Stimulated activated CD8-positive, alpha-beta memory T cell treated with anti-CD3 and anti-CD28 coated beads, Interleukin-2, amount 100 ng/mL, for 1 hour (primary cell): ENCODE measurements at places on chromosomes 11 and 22.

- DNase-seq, result no peak
Measured at GRCh38 chr11:45896422-45896984, 10.6 kb downstream of the FREY1 start.

GRCh38 chr22:17233348-17234043, 14.3 kb upstream of the ADA2 start:
- no peak for DNase-seq

DNA sequence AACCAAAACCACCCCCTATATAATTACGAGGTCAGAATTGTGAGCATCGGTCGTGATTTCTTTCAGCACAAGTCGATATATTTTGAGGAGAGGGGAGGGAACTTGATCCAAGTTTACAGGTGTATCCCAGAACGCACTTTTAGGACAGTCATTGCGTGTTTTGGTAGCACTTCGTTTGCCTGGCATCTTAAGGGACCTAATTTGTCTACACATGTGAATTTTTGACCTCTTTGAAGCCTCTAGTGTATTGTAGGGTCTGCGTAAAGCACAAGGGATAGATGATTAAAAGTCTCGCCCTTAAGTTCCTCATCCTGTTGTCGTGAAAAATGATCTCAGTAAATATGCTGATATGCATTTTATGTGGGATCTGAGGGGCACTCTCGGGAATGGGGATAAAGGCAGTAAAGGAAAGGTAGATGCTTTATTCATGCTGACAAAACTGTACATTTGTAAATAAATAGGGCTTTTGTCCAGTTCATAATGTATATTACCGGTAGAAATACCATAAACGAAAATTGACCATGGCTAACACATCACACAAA, 632 bp upstream of the CCDC34 start:
- no peak for DNase-seq

DNA sequence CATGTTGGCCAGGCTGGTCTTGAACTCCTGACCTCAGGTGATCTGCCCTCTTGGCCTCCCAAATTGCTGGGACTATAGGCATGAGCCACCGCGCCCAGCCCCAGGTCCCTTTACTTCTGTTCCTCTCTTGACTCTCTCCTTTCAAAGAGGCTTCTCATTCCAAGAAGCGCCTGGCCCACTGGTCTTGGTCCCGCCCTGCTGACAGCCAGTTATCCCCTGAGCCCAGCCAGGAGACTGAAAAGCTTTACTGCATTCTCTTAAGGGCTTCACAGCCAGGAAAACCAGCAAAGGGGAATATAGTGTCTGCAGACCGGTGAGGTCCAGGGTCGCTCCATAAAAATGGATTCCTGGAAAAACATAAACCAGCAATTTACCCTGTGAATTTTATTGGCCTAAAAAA, 68.3 kb downstream of the NFAM1 start:
- DNase-seq, result no peak

DNA sequence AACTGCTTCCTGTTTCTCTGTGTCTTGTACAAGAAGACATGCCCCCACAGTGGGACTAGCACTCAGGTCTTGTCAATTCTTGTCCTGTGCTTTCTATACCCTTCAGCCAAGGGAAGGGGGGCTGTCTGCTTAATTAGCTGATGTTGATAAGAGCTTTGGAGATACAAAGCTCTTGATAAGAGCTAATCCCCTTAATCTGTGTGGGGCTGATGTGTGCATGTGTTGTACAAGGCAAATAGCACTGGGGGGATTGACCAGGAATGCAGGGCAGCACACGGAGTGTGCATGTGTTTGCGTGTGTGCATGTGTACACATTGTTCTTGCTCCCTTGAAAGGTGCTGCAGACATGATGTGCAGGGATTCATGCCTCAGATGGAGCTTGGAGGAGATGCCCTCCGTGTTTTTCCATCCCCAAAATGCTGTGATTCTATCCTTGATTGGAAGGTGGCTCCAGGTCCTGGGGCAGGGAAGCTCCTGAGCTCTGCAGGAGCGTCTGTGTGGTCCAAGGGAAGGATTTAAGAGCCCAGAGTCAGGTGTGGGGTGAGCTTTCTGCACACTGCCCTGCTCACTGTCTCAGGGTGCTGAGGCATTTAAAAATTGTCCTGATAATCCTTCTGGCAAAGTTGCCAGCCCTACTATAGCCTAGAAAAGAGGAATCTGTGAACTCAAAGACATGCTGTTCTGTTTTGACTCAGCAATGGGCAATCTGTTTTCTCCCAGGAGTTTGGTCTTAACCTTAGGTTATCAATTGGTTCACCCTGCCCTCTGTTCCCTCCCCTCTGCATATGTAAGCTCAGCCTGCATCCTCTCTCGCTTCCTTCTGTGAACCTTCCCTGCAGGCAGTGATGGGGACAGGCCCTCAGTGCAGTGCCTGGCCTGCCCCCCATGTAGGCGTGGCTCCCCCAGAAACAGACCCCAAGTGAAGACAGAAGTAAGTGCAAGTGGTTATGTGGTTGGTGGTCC, 102.0 kb downstream of the GRIK4 start:
- no peak for DNase-seq

- DNase-seq, result no peak
Measured at GRCh38 chr11:59271247-59271755, 58.6 kb upstream of the MPEG1 start.

GRCh38 chr11:45872651-45873356, 12.6 kb upstream of the MAPK8IP1 start:
- no peak for DNase-seq

- DNase-seq, result no peak
Measured at GRCh38 chr11:128462922-128463321, 124.4 kb downstream of the ETS1 start.

- DNase-seq, result no peak
Measured at GRCh38 chr11:33227578-33228261, 29.5 kb upstream of the HIPK3 start.

- DNase-seq, result no peak
Measured at GRCh38 chr22:33908171-33909074, 11.9 kb downstream of the LARGE1 start.

DNA sequence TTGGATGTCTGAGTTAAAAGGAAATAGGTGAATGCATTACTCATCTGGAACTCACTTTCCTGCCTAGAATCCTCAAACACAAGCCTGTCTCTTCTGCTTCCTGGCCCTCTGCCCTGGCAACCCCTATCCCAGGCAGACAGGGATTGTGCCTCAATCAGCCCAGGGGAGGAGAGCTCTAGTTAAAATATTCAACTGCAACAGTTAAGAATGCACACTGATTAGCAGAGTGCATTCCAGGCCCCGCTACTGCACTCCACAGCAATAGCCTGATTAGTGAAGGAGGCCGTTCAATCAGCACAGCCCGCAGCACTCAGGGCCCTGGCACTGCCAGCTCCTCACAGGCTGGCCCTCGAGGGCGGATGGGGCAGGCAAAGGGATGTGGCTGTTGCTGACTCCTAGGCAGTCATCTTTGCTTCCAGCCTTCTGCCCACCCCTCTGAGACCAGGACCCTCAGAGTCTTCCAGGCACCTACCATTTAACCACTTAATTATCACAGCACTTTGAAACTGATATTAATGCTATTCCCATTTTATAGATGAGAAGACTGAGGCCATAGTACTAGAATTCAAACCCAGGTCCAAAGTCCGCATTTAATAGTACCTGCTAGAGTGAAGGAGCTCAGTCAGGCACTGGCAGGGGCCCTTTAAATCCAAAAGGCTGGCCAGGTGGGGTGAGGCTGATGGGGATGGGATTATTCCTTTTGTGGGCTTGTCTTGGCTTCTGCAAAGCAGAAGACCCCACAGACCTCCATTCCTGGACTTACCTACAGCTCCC, 435.3 kb downstream of the SOX6 start:
- DNase-seq, result no peak

GRCh38 chr11:60951606-60951903, 421 bp downstream of the SLC15A3 start:
- DNase-seq, result no peak

DNA sequence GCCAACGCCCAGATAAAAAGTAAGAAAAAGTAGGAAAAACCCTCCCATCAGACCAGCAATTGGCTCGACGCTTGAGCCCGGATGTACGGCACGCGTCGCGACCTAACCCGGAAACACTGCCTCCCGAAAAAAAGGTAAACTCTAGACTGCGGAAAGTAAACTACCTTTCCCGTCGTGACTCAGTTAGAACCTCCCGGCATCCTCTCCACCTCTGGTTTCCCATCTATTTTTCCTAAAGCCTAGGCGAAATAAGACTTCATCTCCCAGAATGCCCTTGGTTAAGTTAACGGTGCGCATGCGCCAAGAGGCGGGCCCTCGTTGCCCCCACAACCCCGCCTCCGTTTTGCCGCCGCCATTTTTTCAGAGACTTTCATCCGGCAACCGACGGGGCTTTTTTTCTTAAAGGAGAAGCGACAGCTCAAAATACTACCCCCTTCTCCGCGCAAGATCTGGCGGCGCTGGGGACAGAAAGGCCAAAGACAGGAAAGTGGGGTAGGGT, 678 bp upstream of the ZFP91 start:
- DNase-seq, result peak; percentile 86

DNA sequence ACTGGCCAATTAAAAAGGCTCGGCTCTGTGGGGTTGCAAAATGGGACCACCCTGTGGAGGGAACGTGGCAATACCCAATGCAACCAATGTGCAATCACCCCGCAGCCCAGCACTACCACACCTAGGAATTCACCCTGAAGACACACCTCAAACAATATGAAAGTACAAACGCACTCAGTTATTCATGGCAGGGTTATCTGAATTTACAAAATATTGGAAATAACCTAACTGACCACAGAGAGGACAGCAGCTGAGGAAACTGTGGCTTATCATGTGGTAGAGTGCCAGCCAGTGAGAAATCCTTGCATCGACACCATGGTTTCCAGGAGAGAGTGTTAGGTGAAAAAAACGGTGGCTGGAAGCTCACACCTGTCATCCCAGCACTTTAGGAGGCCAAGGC, 18.7 kb downstream of the ALG12 start:
- DNase-seq, result no peak

- DNase-seq, result no peak
Measured at GRCh38 chr11:27205250-27205649, 157.8 kb downstream of the CCDC34 start.

DNA sequence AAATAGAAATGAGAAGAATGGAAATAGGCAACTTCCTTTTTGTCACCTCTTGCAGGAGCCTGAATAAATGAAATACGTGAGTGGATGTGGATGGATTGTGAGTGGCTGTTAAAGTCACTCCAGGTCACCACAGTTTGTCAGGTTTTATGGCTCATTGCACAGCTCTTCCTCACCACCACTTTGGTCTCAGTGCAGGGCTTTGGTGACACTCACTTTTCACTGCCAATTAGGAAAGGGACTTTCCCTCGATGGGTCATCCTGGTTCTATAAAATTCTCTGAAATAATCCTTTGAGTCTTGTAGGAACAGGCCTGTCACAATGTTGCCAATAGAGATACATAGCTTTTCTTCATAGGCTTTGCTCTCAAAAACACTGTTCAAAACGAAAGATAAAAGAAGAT, 172.4 kb upstream of the C11orf87 start:
- no peak for DNase-seq

DNA sequence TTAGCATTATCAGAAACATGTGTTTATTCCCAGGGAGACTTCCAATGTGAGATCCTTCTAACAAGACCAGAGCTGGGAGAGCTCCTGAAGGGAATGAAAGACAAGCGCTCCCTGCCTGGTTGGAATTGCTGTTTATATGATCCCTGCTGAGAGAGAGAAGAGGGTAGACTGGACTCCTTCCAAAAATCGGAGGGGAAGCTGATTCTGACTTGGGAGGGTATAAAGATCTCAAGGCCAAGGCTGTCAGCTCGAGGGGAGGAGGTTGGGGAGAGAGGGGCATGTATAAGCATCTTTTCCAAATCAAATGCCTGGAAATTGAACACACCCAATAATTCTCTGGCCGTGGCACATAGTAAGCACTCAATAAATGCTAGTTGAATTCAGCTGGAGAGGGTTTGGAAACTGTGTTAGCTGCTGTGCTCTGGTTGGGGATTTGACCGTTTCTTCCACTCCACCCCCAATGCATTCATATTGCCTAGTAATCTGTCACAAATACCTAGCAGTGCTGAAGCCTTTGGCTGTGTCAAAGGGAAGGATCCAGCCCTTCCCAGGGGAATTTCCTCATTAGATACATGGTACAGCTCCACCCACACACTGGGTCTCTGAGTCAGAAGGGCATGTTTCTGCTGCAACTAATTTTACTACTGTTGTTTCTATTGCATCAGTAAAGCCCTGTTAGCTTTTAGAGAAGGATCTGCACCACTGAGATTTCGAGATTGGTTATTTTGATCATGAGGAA, 61.5 kb downstream of the CACNG2 start:
- no peak for DNase-seq

- DNase-seq, result no peak
Measured at GRCh38 chr11:36695571-36695970, 97.5 kb upstream of the RAG2 start.

- DNase-seq, result no peak
Measured at GRCh38 chr11:110870816-110871522, 158.7 kb upstream of the ARHGAP20 start.

DNA sequence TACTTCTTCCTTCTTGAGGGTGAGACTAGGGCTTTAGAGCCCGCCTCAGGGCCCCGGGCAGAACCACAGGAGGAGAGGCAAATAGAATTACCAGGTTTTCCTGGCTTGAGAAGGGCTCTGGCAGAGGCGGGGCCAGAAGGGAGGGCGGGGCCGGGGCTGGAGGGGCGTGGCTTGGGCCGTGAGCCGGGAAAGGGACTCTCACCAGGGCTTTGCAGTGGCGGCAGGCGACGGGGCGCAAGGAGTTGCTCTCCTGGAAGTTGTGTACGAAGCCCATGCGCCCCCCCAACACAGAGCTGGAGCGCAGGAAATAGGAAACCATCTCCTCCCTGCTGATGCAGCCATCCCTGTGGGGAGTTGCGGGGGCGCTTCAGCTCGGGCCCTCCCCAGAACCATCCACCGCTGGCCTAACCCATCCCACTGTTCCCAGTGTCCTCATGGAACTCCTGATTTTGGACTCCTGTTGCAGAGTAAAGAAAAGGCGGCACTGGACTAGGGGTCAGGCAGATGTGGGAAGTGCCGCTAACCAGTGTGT, 6.9 kb upstream of the NRXN2 start:
- DNase-seq, result no peak

DNA sequence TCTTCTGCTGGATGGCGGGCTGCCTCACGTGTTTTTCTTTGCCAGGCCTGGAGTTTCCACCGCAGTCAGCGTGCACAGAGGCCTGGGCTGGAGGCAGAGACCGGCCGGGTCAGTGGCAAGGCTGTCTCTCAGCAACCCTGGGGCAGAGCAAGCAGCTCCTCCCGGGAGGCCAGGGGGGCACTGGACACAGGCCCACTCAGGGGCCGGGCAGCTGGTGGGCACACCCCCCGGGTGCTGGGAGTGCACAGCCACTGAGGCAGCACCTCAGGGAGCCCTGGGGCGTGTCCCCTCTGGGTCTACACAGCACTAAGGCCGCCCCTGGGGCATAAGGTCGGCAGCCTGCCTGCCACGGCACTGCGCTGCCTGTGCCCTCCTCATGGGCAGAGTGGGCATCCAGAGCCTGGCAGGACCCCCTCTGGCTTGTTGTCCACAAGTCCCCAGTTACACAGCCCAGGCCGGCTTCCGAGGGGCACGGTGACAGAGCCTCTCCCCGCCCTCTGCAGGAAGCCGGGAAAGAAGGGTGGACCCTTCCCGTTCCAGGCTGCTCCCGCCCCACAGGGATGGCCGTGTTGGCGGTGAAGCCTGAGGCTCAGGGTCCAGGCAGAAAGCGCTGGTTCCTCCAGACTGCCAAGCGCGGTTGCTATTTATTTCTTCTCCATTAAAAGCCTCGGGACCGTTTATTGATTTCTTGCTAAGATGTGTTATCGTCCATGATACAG, 18.5 kb upstream of the TH start:
- no peak for DNase-seq

- no peak for DNase-seq
Measured at GRCh38 chr11:64086258-64087123, 50.8 kb downstream of the FLRT1 start.

GRCh38 chr11:21072558-21072957, 403.2 kb downstream of the NELL1 start:
- DNase-seq, result no peak
